Upper lobe of right lung (tissue), 1 donor: ENCODE measurements at places on chromosomes 16 and 17. TPM values are rescaled to one million over a fixed set of nuclear protein-coding genes. Genes with fewer than 3 reads are reported as not detected.
A peak's percentile ranks its signal among the peaks of the same experiment; 100 is the strongest.

DNA sequence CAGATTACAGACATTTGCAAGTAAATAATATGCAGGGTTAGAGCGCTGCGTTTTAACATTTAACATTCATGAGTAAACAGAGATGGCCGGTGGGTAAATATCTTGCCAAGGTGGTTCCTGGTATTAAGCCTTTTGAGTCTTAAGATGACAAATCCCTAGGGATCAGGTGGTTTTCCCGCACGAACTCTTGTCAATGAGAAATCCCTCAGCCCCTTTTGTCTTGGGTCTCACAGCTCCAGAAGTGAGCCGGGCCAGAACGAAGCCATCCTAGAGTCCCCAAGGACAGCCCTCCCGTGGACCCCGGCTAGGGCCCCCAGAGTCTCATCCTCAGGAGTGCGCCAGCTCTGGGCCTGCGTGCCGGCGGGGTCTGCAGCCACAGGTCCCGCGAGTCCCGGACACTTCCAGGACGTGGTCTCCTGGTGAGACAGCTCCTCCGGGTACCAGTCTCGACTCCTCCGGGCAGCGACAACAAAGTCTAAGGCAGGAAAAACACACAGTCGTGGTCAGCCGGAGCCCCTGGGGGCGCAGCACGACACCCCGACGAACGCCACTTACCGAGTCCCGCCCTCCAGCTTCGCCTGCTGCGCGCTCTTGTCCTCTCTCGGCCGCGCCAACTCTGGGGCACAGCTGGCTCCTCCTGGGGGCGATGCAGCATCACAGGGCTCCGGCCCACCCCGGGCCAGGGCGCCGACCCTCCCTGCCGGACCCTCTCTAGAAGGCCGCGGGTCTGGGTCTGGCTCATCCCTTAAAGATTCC lies 13.3 kb downstream of the MIS12 start:
- H3K27ac ChIP-seq, result no peak overlapping the region
- no peak for DNase-seq
- H3K27me3 ChIP-seq, result peaks cover 6% of the 10 kb centered on the region
- H3K4me3 ChIP-seq, result peak overlapping the region; percentile 46
- H3K4me1 ChIP-seq, result peaks cover 2% of the 10 kb centered on the region
- no peaks in the 10 kb centered on the region for H3K36me3 ChIP-seq

DNA sequence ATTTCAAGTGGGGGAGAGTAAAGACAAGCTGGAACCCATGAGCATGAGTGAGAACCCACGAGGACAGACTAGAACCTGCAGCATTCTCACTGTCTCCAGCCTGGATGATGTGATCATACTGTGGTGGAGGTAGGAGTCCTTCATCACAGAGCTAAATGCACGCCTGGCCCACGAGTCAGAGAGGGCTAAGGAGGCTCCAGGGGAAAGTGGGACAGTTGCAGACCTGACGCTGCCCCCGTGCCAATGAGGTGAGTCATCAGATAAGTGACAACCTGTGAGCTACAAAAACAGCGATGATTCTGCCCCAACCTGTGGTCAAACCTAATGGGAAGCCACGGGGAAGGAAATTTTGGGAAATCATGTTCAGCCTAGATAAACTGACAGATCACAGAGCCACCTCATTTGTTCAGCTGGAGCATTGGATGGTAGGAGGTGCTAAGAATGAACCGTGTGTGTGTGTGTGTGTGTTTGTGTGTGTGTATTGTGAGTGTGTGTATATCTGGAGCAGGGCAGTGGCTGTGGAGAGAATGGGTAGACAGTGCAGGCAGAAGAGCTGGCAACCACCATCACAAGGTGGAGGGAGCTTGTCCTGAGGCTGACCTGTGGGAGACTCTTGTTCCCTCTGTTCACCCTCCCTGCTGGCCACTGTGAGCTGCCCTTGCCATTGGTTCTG lies 131.8 kb downstream of the UTP18 start:
- no peaks in the 10 kb centered on the region for H3K36me3 ChIP-seq
- no peaks in the 10 kb centered on the region for H3K4me1 ChIP-seq
- H3K27ac ChIP-seq, result no peak overlapping the region
- no peak overlapping the region for H3K4me3 ChIP-seq
- DNase-seq, result no peak

GRCh38 chr16:67723151-67723910 lies 4.2 kb upstream of the GFOD2 start:
- H3K36me3 ChIP-seq, result peaks cover 28% of the 10 kb centered on the region
- no peaks in the 10 kb centered on the region for H3K27me3 ChIP-seq
- H3K27ac ChIP-seq, result no peak overlapping the region
- H3K4me1 ChIP-seq, result peaks cover 10% of the 10 kb centered on the region
- DNase-seq, result peak; percentile 46

- H3K4me3 ChIP-seq, result no peak overlapping the region
- H3K4me1 ChIP-seq, result no peaks in the 10 kb centered on the region
- H3K27ac ChIP-seq, result no peak overlapping the region
- H3K36me3 ChIP-seq, result no peaks in the 10 kb centered on the region
- H3K27me3 ChIP-seq, result no peaks in the 10 kb centered on the region
- DNase-seq, result no peak
Observed at GRCh38 chr16:88357317-88358022, 25.3 kb upstream of the ZNF469 start.

GRCh38 chr16:67155295-67156142 lies 4.2 kb downstream of the TRADD start:
- H3K4me1 ChIP-seq, result peaks cover 12% of the 10 kb centered on the region
- no peak overlapping the region for H3K27ac ChIP-seq
- peak overlapping the region; percentile 8 for H3K4me3 ChIP-seq
- H3K36me3 ChIP-seq, result no peaks in the 10 kb centered on the region
- peak; percentile 89 for DNase-seq
- no peaks in the 10 kb centered on the region for H3K27me3 ChIP-seq

DNA sequence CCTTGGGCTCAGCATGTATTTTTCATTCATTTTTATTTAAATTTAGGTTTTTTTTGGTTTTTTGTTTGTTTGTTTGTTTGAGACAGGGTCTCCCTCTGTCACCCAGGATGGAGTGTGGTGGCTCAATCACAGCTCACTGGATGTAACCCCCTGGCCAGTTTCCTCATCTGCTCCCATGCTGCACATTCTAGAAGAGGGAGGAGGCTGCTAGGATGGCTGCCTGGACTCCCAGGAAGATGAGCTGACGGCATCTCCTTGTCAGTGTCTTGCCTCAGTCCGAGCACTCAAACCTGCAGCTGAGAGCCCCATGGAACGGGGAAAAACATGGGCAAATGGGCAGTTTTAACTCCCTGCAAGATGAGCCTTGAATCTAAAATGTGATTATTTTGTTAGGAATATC lies 7.5 kb downstream of the MEAK7 start:
- no peak overlapping the region for H3K27ac ChIP-seq
- peak; percentile 4 for DNase-seq
- no peak overlapping the region for H3K4me3 ChIP-seq
- H3K4me1 ChIP-seq, result no peaks in the 10 kb centered on the region
- H3K27me3 ChIP-seq, result no peaks in the 10 kb centered on the region

The IGF2BP1 gene
- total RNA-seq, result not detected

The SGCA gene
- total RNA-seq, result 27.8 TPM

The PRRT2 gene
- total RNA-seq, result 2.7 TPM
